Activated CD4-positive, alpha-beta T cell treated with anti-CD3 and anti-CD28 coated beads, Interleukin-10, Interleukin-2, amounts not matched to agents 100 ng/mL and 50 ng/mL, durations not matched to agents 16 hours and 8 hours (primary cell): ENCODE measurements at places on chromosomes 4 and X.

DNA sequence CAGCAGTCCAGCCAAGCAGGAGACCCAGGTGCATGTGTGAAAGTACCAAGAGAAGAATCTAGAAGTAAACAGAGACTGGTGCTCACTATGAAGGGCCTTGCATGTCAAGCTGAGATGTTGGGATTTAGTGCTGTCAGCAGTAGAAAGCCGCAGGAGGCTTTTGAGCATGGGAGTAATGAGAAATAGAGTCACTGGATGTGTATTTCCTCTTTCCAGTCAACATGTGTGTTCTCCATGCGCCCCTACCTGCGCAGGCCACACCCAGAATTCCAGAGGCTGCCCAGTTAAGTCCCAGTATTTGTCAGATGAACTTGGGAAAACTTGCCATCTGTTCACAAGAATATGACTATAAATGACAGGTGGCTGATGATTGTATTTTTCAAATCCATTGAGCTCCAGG is 4.5 kb upstream of the MAMLD1 start:
- DNase-seq: no peak

- no peak for DNase-seq
Observed at GRCh38 chr4:127888559-127888958, 7.9 kb downstream of the PLK4 start.

- DNase-seq: no peak
Observed at GRCh38 chr4:128924951-128925350, 115.5 kb downstream of the JADE1 start.

DNA sequence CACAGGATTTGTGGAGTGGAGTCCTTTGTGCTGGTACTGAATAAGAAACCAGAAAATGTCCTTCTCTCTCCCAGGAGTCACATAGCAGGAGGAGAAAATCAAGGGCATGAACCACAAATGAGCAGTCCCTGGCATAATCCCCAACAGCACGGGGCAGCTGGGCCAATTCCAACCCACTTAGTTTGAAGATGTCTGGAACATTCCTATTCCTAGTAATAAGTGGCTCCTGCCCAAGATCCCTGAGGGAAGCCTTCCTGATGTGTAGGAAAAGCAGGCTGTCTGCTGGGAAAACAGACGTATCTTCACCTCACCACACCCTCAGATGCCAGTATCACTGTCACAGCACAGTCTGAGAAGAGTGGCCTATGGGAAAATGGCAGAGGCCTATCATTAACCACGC is 182.8 kb upstream of the MAP3K15 start:
- DNase-seq: no peak

DNA sequence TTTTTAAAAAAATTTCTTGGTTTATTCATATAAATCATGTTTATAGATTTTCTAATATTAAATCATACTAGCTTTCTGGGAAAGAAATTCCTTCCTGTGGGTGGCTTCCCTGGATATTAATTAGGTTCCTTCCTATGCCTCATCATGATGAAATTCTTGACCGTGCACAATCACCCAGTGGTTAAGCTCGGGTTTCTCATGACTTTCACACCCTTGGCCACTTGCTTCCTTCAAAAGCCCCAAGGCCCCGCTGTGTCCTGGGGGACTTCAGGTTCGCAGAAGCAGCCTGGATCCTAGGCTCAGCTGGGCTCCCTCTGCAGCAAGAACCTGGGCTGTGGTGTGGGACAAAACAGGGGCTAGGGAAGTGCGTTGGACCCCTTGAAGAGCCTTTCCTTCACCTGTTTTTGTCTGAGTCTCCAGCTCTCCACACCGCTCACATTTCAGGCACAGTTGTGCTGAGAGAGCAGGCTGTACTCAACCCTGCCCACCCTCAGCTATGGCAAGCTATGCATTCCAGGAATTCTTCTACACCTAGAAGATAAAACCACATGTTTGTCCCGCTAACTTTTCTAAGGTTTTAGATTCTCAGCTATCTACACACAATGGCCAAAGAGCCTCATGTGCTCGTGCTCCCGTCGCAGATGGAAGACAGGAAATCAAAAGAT is 48.9 kb upstream of the TMSB15B start:
- DNase-seq: no peak

- peak; percentile 58 for DNase-seq
Observed at GRCh38 chr4:83558680-83559079, 22.8 kb downstream of the GPAT3 start.

GRCh38 chrX:53047228-53047627 is 1.4 kb upstream of the GPR173 start:
- DNase-seq: no peak

- peak; percentile 78 for DNase-seq
Observed at GRCh38 chr4:1337376-1337831, 9.6 kb upstream of the UVSSA start.

DNA sequence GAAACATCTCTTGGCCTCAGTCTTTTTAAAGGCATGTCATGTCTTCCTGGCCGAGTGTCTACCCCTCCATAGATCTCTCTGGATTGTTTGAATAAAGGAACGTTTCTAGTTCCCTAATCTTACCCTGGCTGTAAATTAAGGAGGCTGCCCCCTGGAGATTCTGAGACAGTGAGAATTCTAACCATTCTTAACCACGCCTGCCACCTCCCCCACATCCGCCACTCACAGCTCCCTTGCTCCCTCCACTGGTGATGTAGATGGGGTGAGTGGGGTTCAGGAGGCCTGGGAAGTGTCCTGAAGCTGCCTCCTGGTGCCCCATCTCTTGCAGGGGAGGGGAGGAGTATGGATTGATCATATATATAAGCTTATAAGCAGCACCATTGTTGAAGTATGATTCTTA is 48.0 kb upstream of the TRIM2 start:
- peak; percentile 49 for DNase-seq

DNA sequence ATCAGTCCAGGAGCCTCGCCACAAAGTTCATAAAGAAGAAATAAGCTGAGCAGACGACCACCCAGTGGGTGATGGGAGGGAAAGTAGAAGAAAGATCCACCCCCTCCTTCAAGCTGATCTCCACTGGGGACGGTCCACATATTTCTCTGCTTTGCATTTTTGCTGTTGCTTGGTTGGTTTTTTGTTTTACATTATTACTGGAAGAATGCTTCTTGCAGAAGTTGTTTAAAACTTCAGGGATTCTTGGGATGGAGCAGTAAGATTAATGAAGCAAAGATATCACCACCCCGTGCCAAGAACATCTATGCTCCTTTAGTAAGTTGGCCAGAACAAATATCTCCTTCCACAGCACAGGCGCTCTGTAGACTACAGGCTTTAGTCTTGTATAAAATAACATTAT is 30.1 kb downstream of the LGI2 start:
- no peak for DNase-seq

- DNase-seq: no peak
Observed at GRCh38 chr4:184993247-184993646, 25.0 kb upstream of the HELT start.

GRCh38 chr4:152351080-152351479 is 184.8 kb downstream of the FBXW7 start:
- DNase-seq: no peak

- no peak for DNase-seq
Observed at GRCh38 chr4:86611757-86612156, 17.6 kb downstream of the PTPN13 start.

- DNase-seq: no peak
Observed at GRCh38 chr4:149409146-149409545, 406.5 kb downstream of the IQCM start.

DNA sequence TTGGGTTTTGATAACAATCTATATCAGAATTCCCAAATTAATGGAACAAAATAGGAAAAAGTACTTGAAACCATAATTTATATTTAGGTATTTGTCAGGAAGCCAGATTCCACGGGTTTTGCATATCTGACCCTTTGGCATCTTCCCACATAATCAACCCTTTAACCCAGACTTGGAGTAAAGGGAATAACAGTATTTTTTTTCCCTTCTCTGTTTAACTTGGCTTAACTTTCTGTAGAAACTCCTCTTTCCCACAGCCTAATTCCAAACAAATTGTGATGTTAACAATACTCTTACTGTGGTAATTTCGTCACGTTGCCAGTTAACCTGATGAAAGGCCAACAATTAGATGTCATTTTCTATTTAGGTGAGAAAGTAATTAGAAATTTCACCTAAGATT is 49.4 kb upstream of the GUCY1A1 start:
- DNase-seq: no peak
